ENCODE measurements at places on chromosomes 5 and 9. TPM values are rescaled to one million over a fixed set of nuclear protein-coding genes. Genes with fewer than 3 reads are reported as not detected.

Gene LCNL1
- total RNA-seq = not detected

DNA sequence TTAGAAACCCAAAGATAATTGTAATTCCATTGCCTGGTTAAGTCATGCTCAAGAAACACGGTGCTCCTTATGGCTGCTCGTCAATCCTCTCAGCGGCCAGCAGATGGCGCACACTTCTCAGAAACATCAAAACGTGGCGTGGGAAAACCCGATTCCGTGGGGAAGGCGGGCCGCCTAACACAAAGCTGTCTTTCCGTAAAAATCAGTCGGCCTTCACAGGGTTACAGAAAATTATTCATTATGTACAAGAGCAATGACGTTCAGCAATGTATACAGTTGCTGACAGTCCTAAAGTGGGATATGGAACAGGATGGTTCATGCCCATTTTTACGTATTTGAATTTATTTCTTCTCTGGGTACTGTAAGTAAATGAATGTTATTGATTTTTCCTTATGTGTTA, 83.5 kb downstream of the PDE4D start:
- no peaks in the 10 kb centered on the region for H3K36me3 ChIP-seq
- H3K4me3 ChIP-seq = no peak overlapping the region
- H3K27ac ChIP-seq = no peak overlapping the region

Gene TAF11L10
- total RNA-seq = not detected

Gene MARVELD2
- total RNA-seq = 6.2 TPM

- peaks cover 24% of the 10 kb centered on the region for H3K4me1 ChIP-seq
- no peaks in the 10 kb centered on the region for H3K36me3 ChIP-seq
- H3K27me3 ChIP-seq = no peaks in the 10 kb centered on the region
- DNase-seq = no peak
- peak overlapping the region; percentile 50 for H3K27ac ChIP-seq
Observed at GRCh38 chr5:173697931-173698579, 81.6 kb upstream of the BOD1 start.

- DNase-seq = no peak
- no peaks in the 10 kb centered on the region for H3K27me3 ChIP-seq
- peak overlapping the region; percentile 62 for H3K27ac ChIP-seq
- peaks cover 36% of the 10 kb centered on the region for H3K4me1 ChIP-seq
- H3K36me3 ChIP-seq = no peaks in the 10 kb centered on the region
- H3K4me3 ChIP-seq = 0 out of 2 replicates have a peak overlapping the region, but pooled peaks have one; percentile 17
Observed at GRCh38 chr5:139384591-139385051, 1.5 kb upstream of the SLC23A1 start.

- peaks cover 45% of the 10 kb centered on the region for H3K36me3 ChIP-seq
- H3K27ac ChIP-seq = no peak overlapping the region
- no peaks in the 10 kb centered on the region for H3K27me3 ChIP-seq
- no peak overlapping the region for H3K4me3 ChIP-seq
Observed at GRCh38 chr9:2072752-2073405, 57.7 kb downstream of the SMARCA2 start.

Gene ST6GALNAC6
- 21.1 TPM for total RNA-seq

- no peak overlapping the region for H3K4me3 ChIP-seq
- no peak overlapping the region for H3K27ac ChIP-seq
- no peaks in the 10 kb centered on the region for H3K27me3 ChIP-seq
- no peaks in the 10 kb centered on the region for H3K36me3 ChIP-seq
Observed at GRCh38 chr5:141641634-141642267, 5.0 kb downstream of the RELL2 start.

Gene SKIC3
- 57.0 TPM for total RNA-seq

DNA sequence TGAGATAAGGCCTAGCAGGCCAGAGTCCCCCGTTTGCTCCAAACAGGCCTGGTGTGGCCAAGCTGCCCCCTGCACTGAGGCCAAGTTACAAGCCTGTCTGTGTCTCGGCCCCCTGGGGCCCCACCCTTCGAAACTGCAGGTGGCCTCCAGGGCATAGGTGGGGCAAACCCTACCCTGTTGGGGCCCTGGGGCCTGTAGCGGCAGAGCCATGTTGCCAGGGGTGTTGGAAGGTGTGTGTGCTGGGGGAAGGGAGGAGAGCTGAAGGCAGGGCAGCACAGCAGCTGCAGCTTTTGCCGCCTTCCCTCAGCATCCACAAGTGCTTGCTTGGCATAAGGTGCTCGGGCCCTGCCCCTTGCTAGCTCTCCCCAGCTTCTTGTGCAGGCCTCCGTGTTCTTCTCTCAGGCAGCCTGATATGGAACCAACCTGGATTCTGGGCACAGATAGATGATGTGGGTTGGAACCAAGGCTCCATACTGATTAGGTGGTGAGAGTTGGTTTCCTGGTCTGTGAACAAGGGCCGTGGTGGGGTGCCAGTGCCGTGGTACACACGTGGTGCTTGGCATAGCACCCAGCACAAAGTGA, 12.7 kb downstream of the IRF1 start:
- no peak for DNase-seq
- H3K4me1 ChIP-seq = peaks cover 33% of the 10 kb centered on the region
- H3K27ac ChIP-seq = peak overlapping the region; percentile 6
- H3K27me3 ChIP-seq = no peaks in the 10 kb centered on the region
- no peaks in the 10 kb centered on the region for H3K36me3 ChIP-seq
- H3K4me3 ChIP-seq = no peak overlapping the region

DNA sequence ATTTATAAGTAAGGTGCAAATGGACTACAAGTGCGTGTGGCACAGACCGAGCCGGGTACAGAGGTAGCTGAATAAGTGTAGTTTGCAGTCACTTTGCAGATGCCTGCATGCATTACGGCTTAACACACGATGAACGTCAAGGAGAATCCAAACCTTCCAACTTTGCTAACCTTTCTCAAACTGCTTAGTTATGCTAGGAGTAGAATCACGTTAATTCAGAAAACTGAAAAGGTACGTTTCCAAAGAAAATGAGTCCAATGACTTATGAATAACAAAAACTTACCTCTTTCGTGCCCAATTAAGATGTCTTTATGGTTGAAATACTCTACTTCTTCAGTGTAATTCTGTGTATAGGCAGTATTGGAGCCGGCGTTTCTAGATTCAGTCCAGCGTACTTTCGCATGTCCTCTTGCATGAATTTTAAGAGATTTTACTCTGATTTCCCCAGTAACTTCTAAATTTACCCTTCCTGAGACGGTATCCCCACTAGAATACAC, 539 bp downstream of the ARRDC3 start:
- peaks cover 8% of the 10 kb centered on the region for H3K4me1 ChIP-seq
- peak overlapping the region; percentile 95 for H3K4me3 ChIP-seq
- H3K27me3 ChIP-seq = no peaks in the 10 kb centered on the region
- peaks cover 3% of the 10 kb centered on the region for H3K36me3 ChIP-seq

DNA sequence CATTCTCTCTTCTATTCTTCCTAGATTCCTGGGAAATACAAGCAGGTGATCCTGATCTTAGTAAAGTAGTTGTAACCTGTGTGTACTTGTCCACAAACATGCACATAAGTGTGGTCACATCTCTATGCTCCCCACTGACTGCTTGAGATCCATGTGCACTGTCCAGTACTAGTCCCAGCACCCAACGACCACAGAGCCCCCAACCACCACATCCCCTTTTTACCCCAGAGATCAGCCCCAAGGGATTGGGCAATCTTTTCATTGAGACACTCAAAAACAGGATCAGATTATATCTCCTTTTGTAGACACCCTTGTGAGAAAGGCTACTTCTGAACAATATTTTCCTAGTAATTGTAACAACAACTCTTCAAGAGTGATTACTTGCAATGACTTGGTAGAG, 240.6 kb downstream of the ACTL7B start:
- H3K27me3 ChIP-seq = no peaks in the 10 kb centered on the region
- no peak overlapping the region for H3K4me3 ChIP-seq
- H3K4me1 ChIP-seq = no peaks in the 10 kb centered on the region
- DNase-seq = no peak
- no peaks in the 10 kb centered on the region for H3K36me3 ChIP-seq
- no peak overlapping the region for H3K27ac ChIP-seq

- H3K27me3 ChIP-seq = no peaks in the 10 kb centered on the region
- no peaks in the 10 kb centered on the region for H3K4me1 ChIP-seq
- H3K4me3 ChIP-seq = no peak overlapping the region
Observed at GRCh38 chr5:18968966-18969365, 1019.0 kb downstream of the CDH18 start.

Gene DNM1
- 0.21 TPM for total RNA-seq

DNA sequence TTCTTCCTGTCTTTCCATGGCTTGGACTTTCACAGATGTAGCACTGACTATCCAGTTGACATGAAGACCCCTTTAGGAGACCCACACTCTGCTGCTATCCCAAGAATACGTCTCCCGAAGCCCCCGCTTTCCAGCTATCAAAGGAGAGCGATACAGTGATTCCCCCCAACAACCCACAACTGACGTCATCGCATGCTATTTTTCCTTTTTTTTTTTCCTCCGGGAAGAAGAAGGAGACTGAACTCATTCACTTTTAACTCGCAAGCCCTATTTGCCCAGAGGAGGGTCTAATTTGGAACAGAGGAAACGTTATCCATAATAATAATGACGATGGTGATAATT, 2.1 kb downstream of the PAPPA start:
- H3K4me1 ChIP-seq = no peaks in the 10 kb centered on the region
- no peak for DNase-seq
- no peak overlapping the region for H3K27ac ChIP-seq
- H3K27me3 ChIP-seq = peaks cover 12% of the 10 kb centered on the region

Gene PRDM9
- not detected for total RNA-seq

- DNase-seq = no peak
- H3K4me3 ChIP-seq = no peak overlapping the region
- no peaks in the 10 kb centered on the region for H3K4me1 ChIP-seq
- no peaks in the 10 kb centered on the region for H3K27me3 ChIP-seq
- H3K27ac ChIP-seq = no peak overlapping the region
Observed at GRCh38 chr5:151351671-151352070, 4.3 kb upstream of the SLC36A2 start.

DNA sequence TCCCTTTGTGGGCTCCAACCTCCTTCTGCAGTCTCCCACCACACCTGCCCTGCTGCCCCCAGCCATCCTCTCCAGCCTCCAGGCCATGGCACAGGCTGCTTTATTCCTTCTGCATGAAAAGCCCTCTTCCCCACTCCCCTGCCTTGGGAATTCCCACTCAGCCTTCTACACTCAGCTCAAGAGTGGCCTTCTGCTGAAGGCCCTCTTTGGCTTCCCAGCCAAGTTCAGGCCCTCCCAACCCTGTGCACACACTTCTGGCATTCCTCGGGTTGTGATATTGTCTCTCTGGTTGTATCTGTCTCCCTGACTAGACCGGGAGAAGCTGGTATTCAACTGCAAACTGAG, 5.7 kb downstream of the SHB start:
- H3K4me1 ChIP-seq = peaks cover 50% of the 10 kb centered on the region
- DNase-seq = no peak
- no peak overlapping the region for H3K27ac ChIP-seq
- no peak overlapping the region for H3K4me3 ChIP-seq
- no peaks in the 10 kb centered on the region for H3K27me3 ChIP-seq
- no peaks in the 10 kb centered on the region for H3K36me3 ChIP-seq

DNA sequence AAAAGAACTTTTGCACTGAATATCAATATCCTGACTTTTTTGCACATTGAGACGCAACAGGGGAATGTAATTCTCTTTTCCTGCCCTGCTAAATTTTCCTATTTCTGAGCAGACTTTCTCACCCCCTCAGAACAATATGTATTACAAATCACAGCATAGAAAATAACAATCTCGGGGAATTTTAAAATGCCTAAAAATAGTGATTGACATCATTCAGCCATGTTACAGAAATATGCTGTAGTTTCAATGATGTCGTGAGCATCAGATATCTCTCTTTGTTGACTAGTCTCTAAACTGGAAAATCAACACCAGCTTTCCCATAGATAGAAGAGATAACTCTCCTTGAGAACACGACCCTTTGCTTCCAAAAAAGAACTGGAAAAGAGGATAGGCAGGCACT, 166.7 kb downstream of the ZDHHC21 start:
- H3K4me3 ChIP-seq = no peak overlapping the region
- no peak for DNase-seq
- no peaks in the 10 kb centered on the region for H3K27me3 ChIP-seq
- H3K27ac ChIP-seq = no peak overlapping the region

DNA sequence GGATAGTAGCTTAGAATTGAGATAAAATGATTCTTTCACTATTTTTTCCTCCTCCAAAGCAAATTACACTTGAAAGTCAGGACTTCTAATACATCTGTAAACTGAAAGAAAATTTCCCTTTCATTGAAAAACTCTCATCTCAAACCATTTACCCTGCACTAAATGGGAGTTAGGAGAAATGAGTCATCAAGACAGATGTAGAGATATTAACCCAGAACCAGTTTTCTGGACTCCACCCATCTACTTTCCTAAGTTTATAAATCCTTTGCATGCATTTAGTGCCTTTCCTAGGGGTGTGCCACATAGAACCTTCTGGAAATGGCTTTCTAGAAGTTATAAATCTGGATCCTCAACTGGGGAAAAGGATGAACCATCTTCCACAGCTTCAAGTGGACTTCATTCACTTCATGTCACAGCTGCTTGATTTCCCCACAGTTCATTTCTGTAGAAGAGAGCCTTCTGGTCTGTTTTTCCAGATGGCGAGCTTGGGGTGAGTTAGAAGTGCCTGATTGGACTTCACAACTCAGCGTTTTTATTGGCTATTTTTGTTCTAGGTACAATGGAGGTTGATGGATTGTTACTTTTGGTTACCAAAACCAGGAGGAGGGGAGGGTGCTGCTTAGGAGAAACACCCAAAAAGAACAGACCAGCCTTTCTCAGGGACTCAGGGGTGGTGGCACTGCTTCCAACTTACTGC, 72.5 kb upstream of the GPR151 start:
- no peak for DNase-seq
- H3K4me1 ChIP-seq = no peaks in the 10 kb centered on the region
- no peaks in the 10 kb centered on the region for H3K36me3 ChIP-seq
- H3K4me3 ChIP-seq = no peak overlapping the region
- no peak overlapping the region for H3K27ac ChIP-seq

Gene SNCAIP
- 0.31 TPM for total RNA-seq

DNA sequence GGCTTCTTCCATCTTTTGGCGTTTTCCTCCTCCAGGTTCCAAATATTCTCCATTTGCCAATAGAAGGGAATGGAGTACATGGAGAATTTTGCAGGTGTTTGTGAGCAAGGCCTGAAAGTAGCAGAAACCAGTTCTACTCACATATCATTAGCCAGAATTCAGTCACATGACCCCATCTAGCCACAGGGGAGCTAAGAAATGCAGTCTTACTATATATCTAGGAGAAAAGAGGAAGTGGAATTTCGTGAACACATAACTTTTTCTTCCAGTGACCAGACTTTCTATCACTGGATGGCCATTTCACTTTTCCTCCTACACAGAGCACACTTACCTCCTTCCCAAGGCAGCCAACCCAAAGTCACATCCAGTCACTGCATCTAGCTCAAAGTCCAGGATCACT, 55.1 kb downstream of the LOX start:
- H3K36me3 ChIP-seq = 0 out of 2 replicates have a peak, but pooled peaks cover 4% of the 10 kb centered on the region
- H3K4me3 ChIP-seq = no peak overlapping the region
- no peaks in the 10 kb centered on the region for H3K4me1 ChIP-seq
- H3K27me3 ChIP-seq = no peaks in the 10 kb centered on the region
- H3K27ac ChIP-seq = no peak overlapping the region

Gene NFIL3
- total RNA-seq = 0.82 TPM

Gene OMD
- total RNA-seq = not detected

GRCh38 chr5:6291961-6292360, 86.4 kb downstream of the MED10 start:
- H3K27ac ChIP-seq = no peak overlapping the region
- no peaks in the 10 kb centered on the region for H3K4me1 ChIP-seq
- no peaks in the 10 kb centered on the region for H3K36me3 ChIP-seq
- H3K4me3 ChIP-seq = no peak overlapping the region

Gene KCNMB1
- total RNA-seq = 3.5 TPM
